Iris pigment epithelial cell (primary cell): ENCODE measurements at places on chromosomes 1 and 21.

- peak; percentile 82 for DNase-seq
These were observed 23.4 kb upstream of the EPHB2 start for GRCh38 chr1:22687191-22687590.

DNA sequence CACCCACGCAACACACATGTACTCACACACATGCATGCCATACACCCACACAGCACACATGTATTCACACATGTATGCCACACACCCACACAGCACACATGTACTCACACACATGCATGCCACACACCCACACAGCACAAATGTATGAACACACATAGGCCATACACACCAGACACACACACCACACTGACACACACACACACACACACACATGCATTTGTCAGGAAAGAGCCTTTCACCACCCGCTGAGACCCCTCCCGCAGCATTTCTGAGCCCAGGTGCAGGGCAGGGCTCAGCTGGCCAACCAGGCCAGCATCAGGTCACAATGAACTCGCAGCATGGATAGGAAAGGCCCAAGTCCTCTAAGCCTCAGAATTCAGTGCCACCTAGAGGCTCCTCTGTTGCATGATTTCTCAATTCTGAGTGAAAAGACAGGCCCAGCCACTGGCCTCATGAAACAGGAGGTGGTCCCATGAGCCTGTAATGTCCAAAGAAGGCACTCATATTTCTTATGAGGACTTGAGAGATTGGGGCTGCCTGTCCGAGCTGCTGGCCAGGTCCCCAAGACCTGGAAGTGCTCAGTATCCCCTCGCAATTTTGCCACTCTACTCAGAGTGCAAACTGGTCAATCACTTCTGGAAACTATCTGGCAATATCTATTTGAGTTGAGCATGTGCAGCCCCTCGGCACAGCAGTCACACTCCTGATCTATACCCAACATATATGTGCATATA lies 57.3 kb downstream of the PSMG1 start:
- DNase-seq = peak; percentile 81

GRCh38 chr1:186848509-186849130 lies 19.9 kb downstream of the PLA2G4A start:
- peak; percentile 42 for DNase-seq

DNA sequence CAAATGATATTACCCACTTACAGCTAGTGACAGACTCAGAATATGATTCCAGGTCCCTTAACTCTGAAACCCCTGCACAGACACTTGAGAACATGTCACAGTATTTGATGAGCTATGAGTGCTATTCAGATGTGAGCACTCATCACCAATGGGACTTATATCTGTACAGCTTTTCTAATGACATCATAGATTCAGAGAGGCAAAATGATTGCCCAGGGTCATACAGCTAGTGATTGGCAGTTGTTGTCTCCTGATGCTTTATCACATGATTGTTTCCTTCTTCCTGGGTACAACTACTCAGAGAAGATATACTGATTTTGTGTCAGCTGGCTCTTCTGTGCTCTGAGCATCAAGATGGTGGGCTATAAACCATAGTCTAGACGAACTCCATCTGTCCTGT lies 428.0 kb upstream of the BEND5 start:
- DNase-seq = no peak

- DNase-seq = no peak
These were observed 11.4 kb downstream of the EDEM3 start for GRCh38 chr1:184743062-184743756.

- no peak for DNase-seq
These were observed 630 bp upstream of the LHX9 start for GRCh38 chr1:197916500-197916983.

DNA sequence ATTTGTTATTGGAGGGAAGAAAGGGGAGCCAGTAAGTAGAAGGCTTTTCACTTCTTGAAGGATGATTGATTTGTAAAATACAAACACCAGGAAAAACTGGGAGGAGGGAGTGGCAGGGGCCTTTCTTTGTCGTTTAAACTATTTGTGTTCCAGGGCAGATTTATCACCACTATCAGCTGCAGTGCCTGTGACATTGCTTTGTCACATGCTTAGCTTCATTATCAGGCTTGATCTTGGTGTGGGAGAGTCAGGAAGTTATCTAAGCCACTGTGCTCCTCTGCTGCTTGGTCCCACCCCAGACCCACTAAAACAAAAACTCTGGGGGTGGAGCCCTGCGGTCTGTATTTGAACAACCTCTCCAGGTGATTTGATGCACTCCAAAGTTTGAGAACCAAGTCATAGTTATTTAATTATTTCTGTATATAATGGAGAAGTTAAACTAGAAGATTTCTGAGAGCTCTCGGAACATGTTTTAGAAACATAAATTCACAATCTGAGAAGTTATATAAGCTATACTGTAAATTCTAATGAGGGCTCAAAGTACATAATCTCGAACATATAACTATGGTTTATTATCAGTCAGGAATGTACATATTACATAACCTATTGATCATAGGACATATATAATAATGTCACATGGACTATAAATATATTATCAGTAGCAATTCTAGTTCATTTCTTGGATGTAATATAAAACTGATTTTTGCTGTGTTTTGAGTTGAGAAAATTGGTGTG lies 87.9 kb downstream of the CDC14A start:
- no peak for DNase-seq

DNA sequence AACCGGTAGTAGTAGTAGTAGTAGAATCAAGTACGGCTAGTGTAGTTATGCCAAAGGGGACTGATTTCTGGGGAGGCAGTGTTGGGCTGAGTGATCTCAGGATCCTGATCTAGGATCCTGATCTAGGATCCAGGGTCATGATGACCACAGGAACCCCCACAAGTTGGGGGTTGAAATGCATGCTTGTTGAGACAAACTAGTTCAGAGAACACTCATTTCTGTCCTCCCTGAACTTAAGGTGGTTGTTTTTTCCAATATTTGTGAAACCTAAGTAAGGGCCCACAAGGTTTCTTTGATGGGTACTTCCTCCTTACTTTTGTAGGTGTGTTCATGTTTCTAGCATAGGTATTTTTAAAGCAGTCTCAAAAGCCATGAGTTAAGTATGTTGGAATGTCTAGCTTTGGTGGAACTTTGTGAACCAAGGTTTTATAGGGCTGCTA lies 33.9 kb upstream of the PDC start:
- DNase-seq = no peak

DNA sequence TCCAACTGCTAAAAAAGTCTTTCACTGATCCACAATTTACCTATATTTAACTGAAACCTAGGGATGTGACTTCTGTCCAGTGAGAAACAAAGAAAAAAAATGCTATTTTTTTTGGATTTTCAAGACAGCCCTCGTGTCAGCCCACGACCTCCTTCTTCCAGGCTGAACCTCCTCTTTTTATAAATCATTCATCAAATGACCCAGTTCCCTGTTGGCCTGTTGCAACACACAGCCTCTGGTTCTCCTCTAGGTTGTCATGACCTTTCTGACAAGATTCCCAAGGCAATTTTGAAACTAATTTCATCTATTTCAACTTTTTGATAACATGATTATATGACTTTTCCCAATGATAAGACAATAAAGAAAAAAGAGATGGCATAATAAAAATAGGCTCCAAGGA lies 74.6 kb downstream of the PGBD5 start:
- no peak for DNase-seq

- DNase-seq = peak; percentile 63
These were observed 45.7 kb downstream of the ABCD3 start for GRCh38 chr1:94463765-94464330.

DNA sequence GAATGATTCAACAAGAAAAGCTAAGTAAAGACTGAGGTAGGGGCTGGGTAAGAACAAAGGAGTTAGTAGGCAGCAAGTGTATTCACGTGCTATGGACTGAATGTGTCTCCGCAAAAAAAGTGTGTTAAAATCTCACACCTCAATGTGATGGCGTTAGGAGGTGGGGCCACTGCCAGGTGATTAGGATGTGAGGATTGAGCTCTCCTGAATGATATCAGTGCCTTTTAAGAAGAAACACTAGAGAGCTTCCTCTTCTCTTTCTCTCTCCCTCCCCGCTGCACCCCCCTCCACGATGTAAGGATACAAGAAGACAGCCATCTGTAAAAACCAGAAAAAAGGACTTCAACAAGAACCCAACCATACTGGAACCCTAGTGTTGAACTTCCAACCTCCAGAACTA lies 396.1 kb upstream of the PLXNA2 start:
- DNase-seq = no peak

DNA sequence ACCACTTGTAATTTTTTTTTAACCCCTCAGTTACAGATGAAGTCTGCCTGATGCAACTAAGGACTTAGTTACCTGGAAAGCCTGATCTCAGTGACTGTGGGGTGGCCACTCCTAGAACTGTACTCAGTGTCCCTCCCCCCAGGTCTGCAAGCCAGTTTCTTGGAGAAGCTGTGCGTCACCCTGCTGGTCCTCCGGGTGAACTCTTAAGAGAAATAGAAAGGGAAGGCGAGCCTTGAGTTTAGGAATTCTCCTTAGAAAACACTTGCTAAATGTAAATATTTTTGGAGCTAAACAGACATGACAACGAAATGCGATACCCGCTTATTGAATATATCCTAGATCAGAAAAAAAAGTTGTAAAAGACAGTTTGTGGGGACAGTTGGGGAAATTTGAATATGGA lies 730 bp downstream of the SLC16A4 start:
- DNase-seq = peak; percentile 96

- no peak for DNase-seq
These were observed 174.9 kb downstream of the COP1 start for GRCh38 chr1:176032040-176032645.

GRCh38 chr1:203695116-203695515 lies 68.5 kb downstream of the ATP2B4 start:
- DNase-seq = no peak

DNA sequence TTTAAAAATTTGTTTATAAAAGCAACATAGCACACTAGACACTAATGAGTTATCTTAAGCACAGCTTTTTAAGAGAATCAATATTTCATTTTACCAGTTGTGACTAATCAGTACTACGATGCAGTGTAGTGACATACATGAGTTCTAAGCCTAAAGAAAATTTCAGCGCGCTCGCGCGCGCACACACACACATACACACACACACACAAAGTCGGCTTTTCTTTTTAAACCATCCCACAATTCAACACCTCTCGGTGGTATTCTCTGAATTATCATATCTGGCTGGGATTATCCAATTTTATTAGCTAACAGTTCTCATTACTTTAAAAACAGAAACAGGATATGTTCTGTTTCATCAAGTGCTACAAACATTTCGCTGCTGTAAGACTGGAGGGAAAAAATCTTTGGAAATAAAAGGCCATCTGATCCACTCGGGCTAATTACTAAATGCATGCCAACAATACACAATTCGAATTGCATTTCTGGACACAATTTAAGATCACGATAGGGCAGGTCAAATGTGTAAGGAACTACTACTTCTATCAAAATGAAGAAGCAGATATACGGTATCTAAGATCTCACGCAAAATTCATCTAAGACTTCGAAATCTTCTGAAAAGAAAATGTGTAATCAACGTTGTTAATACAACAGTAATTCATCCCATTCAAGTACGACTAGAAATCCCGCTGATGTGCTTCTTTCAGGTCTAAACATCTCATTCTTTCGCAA lies 1.2 kb downstream of the TUT4 start:
- peak; percentile 55 for DNase-seq

DNA sequence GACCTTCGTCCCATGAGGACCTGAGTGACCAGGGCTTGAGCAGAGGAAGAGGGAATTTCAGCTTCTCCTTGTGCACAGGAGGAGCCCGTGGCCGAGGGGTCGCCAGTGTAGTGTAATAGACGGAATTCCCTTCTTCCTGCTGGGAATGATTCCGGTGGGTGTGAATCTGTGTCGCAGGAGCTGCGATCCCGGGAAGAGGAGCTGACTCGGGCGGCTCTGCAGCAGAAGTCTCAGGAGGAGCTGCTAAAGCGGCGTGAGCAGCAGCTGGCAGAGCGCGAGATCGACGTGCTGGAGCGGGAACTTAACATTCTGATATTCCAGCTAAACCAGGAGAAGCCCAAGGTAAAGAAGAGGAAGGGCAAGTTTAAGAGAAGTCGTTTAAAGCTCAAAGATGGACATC lies 34.4 kb downstream of the MAP3K21 start:
- DNase-seq = no peak

DNA sequence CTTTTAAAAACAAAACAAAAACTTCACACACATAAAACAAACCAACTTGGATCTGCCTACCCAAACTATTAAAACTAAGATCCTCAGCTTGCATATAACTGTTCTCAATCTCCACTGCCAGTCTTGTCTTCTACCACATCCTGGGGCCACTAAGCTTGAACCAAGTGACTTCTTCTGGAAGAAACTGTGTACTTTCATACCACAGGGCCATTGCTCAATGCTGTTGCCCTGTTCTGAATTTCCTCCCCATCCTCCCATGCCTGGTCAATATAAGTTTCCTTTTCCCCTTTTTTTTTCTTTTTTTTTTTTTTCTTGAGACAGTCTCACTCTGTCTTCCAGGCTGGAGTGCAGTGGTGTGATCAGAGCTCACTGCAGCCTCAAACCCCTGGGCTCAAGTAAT lies 109.9 kb downstream of the KIAA0319L start:
- no peak for DNase-seq

DNA sequence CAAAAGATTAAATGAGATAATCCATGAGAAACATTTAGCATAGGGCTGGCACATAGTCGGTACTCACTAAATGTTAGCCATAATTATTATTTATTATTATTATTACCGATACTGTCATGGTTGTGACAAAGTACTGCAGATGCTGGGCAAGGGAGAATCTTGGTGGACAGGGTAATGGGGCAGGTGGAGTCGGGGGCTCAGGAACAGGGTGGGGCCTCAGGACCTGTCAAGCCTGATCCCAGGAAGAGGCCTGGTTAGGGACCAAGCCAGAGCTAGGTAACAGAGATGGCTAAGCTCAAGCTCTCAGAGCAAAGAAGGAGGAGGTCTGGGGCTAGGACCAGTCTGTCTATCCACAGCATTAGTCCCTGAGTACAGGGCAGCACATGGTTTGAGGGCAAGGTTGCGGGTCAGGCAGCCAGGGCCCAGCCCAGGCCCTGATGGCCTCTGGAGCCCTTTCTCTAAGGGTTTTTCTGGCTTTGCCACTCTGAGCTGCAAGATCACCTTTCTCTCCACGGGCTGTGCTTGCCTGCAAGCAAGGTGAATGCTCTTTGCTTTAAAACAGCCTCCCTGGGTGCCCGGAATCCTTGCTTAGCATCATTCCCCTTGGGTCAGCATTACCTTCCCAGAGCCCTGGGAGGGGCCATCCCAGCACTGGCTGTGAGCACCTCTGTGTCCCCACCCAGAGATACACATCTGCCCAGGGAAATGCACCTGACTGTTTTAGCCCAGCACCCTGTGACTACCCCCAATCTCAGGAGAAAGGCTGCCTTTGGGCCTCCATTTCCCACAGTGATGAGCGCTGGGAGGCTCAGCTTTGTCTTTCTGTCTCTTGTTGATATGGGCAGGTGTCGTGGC lies 572.0 kb downstream of the PTPRU start:
- no peak for DNase-seq
